Effector memory CD8-positive, alpha-beta T cell (primary cell): ENCODE measurements at places on chromosomes 7 and 10.

- no peak for DNase-seq
Measured at GRCh38 chr7:20114468-20114867, 102.7 kb downstream of the MACC1 start.

DNA sequence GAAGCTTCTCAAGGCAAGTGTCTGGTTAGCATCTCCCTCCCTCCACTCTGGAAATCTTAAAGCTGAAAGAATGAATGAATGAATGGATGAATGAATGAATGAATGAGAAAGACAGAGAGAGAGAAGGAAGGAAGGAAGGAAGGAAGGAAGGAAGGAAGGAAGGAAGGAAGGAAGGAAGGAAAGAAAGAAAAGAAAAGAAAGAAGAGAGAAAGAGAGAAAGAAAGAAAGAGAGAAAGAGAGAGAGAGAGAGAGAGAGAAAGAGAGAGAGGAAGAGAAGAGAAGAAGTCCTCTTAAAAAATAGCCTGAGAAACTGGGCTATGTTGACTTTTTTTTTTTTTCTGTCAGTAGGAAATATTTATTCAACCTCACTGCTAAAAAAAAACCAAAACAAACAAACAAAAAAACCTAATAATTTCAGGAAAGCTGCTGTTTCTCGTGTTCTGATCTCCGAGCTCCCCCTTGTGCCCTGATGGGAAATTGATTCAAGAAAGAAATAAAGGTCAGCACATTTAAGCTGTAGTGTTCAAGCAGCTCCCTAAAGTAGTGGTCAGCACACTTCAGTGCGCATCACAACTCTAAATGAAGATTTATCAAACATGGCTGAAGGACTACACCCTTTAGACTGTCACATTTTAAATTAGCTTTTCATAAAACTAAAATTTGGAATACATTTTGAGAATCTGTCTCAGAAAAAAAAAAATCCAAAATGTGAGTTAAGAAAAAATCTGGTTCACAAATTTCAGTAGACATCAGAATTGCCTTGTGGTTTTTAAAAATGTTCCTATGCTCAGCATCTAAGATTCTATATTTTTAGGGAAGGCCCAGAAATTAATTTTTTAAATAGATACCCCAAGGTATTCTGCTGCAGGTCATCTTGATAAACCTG is 154.3 kb downstream of the ELAPOR2 start:
- no peak for DNase-seq

DNA sequence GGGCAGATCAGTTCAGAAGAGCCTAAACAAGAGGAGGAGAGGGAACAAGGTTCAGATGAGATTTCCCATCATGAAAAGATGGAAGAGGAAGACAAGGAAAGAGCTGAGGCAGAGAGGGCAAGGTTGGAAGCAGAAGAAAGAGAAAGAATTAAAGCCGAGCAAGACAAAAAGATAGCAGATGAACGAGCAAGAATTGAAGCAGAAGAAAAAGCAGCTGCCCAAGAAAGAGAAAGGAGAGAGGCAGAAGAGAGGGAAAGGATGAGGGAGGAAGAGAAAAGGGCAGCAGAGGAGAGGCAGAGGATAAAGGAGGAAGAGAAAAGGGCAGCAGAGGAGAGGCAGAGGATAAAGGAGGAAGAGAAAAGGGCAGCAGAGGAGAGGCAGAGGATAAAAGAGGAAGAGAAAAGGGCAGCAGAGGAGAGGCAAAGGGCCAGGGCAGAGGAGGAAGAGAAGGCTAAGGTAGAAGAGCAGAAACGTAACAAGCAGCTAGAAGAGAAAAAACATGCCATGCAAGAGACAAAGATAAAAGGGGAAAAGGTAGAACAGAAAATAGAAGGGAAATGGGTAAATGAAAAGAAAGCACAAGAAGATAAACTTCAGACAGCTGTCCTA is 52.7 kb upstream of the AGBL3 start:
- no peak for DNase-seq

- DNase-seq = no peak
Measured at GRCh38 chr7:135718794-135719437, 9.1 kb downstream of the SLC13A4 start.

DNA sequence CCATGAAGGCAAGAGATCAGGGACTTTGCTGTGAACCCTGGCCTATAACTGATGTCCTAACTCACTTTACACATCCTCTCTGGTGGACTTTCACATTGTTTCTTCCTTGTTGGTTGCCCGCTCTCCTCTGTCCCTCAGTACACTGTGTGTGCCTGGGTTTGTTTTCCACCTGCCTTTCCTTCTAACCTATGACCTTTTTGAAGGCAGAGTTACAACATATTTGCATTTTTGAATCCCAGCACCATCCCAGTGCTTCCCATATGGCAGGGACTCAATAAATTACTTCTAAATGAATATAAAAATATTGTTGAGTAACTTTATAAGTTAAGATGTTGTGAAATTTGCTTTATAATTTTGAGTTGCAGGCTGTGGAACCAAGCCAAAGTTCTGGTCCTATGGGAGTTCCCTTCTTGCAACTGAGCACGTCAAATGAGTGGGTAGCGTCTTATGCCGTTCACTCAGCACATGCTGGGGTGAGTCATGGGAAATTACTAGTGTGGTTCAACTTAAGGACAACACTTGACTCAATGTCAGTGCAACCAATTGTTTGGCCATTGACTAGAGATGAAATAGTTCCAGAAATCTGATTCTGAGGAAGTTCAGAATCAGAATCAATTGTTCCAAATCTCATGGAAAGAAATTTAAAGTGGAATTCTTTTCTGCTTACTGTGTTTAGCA is 250.9 kb downstream of the TWIST1 start:
- DNase-seq = no peak

DNA sequence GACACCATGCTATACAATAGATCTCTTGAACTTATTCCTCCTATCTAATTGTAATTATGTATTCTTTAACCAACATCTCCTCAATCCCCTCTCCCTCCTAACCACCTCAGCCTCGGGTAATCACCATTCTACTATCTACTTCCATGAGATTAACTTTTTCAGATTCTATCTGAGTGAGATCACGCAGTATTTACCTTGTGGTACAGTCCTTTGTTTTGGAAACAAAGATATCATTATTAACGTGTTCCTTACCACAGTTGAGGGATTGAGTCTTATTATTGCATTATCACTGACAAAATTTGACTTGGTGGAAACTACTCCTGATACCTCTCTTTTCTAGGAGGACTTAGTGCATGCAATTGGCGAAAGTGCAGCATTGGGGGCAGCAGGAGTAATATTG is 26.0 kb upstream of the HYAL4 start:
- no peak for DNase-seq

DNA sequence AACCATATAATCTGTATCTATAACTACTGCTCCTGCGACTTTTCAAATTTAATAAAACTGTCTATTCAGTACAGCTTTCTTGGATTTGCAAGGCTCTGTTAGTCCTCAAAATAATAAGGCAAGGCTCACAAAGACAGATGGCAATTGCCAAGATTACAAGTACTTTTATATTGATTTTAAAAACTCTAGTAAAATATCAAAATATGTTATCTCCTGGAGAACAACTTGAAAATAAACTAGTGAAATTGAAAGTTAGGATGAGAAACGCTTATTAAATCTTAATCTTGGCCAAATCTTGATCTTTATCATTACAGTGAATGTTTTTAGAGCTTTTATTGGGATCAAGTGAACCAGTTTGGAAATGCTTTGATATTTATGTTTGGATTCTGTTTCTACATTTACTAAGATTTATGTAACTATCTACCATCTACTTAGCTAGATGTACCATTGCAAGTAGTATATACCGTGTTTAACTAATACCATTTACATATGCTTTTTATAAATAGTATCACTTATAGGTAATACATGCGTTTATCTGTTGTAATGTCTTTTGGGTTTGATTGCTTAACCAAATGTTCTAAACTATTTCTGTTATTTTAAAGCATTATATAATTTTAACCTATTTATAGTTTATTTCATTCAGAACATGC is 70.0 kb downstream of the CABCOCO1 start:
- DNase-seq = no peak

- no peak for DNase-seq
Measured at GRCh38 chr10:13296476-13296875, 3.4 kb downstream of the PHYH start.
